Esophagus squamous epithelium (tissue), 5 donors: ENCODE measurements at places on chromosomes 1 and 21. TPM values are rescaled to one million over a fixed set of nuclear protein-coding genes. Genes with fewer than 3 reads are reported as not detected.

SZT2 gene
- total RNA-seq, result 22.7 TPM

NBPF6 gene
- total RNA-seq, result not detected

- peaks cover 32% of the 10 kb centered on the region for H3K4me1 ChIP-seq
- H3K36me3 ChIP-seq, result no peaks in the 10 kb centered on the region
- H3K27me3 ChIP-seq, result no peaks in the 10 kb centered on the region
- no peak for DNase-seq
- no peak overlapping the region for H3K4me3 ChIP-seq
Observed at GRCh38 chr1:30991862-30992606, 73.5 kb downstream of the PUM1 start.

GRCh38 chr1:99551812-99552614 lies 93.9 kb upstream of the PALMD start:
- H3K4me3 ChIP-seq, result no peak overlapping the region
- no peaks in the 10 kb centered on the region for H3K36me3 ChIP-seq

GRCh38 chr1:167518331-167518700 lies at the start of gene CD247:
Gene CD247, minus strand, starts transcription at chr1:167518529. Its CDS starts 64 bp downstream, at chr1:167518465.
- H3K4me1 ChIP-seq, result no peaks in the 10 kb centered on the region
- peak within 1 kb of the TSS; percentile 36 for H3K4me3 ChIP-seq
- H3K27ac ChIP-seq, result peak within 1 kb of the TSS; percentile 41
- H3K27me3 ChIP-seq, result no peaks in the 10 kb centered on the region
